Lung (tissue), 17 donors: ENCODE measurements at places on chromosomes 3 and 15. TPM values are rescaled to one million over a fixed set of nuclear protein-coding genes. Genes with fewer than 3 reads are reported as not detected.

DNA sequence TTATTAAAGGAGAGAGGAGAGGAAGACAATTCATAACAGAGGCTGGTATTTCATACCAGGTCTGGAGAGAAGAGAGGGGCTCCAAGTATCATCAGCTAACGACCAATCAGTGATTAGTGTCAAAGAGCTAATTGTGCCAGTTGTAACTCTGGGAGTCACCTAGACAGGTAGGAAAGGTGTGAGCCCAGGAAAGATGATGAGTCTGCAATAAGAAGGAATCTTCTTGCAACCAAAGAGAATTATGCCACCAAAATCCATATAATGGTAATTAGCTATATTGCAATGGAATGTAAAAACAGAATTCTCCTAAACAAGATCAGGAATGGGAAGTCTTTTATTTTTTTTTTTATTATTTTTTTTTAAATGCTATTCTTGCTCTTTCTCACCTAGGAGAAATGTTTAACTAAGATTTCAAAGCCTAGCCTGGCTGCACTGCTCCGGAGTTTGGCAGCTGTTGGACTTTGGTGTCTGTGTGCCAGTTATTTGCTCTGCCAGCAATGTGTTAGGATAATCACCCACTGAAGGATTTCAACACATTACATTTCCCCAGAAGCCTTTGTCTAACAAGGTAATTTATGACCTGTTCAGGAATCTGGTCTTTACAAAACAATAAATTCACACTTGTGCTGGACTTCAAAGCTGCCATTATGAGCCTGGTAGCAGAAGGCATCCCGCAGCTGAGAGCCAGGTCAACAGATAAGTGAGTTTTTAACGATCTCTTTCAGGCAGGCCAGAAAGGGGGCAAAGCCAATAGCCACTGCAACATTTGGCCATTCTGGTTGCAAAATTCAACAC, 89.4 kb downstream of the FOXB1 start:
- no peak for DNase-seq
- H3K27ac ChIP-seq = no peak overlapping the region
- H3K36me3 ChIP-seq = no peaks in the 10 kb centered on the region
- H3K27me3 ChIP-seq = no peaks in the 10 kb centered on the region
- H3K4me1 ChIP-seq = no peaks in the 10 kb centered on the region
- no peak overlapping the region for H3K4me3 ChIP-seq

DNA sequence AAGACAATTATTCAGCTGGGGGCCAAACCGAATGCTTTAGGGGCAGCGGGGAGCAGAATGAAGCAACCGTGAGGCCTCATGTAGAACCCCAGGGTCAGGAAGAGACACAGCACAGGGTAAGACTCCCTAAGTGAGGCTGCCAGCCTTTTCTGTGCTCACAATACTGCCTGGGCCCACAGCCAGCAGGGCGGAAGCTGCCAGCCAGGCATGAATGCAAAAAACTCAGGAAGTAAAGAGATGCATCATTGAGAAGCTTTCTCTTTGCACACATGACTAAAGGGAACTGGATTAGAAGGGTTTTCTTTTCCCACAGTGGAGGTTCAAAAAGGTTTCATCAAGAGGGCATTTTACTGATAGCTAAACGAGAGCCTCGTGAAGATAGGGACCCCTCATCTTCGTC, 33.3 kb downstream of the CA12 start:
- H3K4me3 ChIP-seq = no peak overlapping the region
- H3K27ac ChIP-seq = no peak overlapping the region
- no peaks in the 10 kb centered on the region for H3K36me3 ChIP-seq
- H3K4me1 ChIP-seq = peaks cover 4% of the 10 kb centered on the region

- no peak for DNase-seq
- H3K27me3 ChIP-seq = no peaks in the 10 kb centered on the region
- no peaks in the 10 kb centered on the region for H3K4me1 ChIP-seq
- H3K36me3 ChIP-seq = no peaks in the 10 kb centered on the region
- no peak overlapping the region for H3K27ac ChIP-seq
- H3K4me3 ChIP-seq = no peak overlapping the region
These were observed 70.0 kb downstream of the CFAP20DC start for GRCh38 chr3:58979840-58980239.

DNA sequence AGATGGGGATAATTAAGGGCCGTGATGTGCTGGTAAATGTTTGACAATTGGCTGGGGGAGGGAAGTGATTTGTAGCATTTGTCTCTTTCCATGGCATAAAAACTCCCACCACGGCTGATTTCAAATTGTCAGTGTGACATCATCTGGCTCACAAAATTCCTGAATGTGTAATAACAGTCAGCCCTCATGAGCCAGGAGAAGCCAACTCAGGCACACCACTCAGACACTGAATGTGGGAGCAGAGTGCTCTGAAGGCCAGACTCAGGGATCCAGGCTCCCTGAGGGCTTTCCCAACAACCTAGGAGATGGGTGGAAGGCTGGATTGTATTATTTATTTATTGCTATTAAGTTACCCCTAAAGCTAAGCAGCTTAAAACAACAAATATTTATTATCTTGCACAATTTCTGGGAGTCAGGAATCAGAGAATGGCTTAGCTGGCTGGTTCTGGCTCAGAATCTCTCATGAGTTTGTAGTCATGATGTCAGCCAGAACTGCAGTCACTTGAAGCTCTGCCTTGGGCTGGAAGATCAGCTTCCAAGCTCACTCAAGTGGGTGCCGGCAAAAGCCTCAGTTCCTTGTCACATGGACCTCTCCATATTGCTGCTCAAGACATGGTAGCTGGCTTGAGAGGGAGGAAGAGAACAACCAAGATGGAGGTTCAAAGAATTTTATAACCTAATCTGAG, 6.5 kb upstream of the CPEB1 start:
- H3K36me3 ChIP-seq = no peaks in the 10 kb centered on the region
- H3K27me3 ChIP-seq = peaks cover 20% of the 10 kb centered on the region
- no peak for DNase-seq
- H3K4me1 ChIP-seq = no peaks in the 10 kb centered on the region
- no peak overlapping the region for H3K4me3 ChIP-seq
- H3K27ac ChIP-seq = no peak overlapping the region

DNA sequence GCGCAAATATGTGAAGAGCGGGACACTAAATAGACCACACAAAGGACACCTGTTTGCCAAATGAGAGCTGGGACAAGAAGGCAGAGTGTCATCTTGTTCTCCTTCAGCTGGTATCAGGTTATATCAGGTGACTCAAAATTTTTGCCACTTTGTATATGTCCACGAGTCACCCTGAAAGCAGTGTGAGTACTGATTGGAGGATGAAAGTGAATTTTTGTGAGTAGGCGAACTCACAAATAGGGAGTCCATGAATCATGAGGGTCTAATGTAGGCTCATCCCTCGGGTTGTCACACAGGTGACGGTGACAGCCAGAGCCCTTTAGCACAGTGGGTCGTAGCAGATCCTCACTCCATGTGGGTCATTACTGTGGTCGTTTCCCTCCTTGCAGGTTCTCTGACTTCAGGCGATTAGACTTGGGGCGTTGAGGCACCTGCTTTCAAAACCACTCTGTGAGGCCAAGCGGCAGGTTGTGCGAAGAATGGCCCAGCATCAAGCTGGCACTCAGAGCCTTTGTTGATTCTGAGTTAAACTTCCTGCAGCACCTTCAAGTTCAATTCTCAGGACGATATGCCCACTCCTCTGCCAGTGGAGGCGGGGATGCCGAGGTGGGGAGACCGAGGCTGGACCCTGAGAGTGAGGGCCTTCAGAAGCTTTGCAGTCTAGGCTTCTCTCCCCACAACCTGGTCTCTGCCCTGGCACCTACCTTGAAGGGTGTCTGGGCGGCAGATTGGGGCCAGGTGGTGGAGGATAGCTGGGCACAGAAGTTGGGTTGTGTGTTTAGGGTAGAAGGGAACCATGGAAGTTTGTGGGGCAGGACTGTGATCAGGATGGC, 173.8 kb downstream of the SMAD6 start:
- H3K4me1 ChIP-seq = peaks cover 7% of the 10 kb centered on the region
- no peak overlapping the region for H3K4me3 ChIP-seq
- no peaks in the 10 kb centered on the region for H3K27me3 ChIP-seq
- no peak for DNase-seq
- H3K36me3 ChIP-seq = no peaks in the 10 kb centered on the region
- no peak overlapping the region for H3K27ac ChIP-seq

DNA sequence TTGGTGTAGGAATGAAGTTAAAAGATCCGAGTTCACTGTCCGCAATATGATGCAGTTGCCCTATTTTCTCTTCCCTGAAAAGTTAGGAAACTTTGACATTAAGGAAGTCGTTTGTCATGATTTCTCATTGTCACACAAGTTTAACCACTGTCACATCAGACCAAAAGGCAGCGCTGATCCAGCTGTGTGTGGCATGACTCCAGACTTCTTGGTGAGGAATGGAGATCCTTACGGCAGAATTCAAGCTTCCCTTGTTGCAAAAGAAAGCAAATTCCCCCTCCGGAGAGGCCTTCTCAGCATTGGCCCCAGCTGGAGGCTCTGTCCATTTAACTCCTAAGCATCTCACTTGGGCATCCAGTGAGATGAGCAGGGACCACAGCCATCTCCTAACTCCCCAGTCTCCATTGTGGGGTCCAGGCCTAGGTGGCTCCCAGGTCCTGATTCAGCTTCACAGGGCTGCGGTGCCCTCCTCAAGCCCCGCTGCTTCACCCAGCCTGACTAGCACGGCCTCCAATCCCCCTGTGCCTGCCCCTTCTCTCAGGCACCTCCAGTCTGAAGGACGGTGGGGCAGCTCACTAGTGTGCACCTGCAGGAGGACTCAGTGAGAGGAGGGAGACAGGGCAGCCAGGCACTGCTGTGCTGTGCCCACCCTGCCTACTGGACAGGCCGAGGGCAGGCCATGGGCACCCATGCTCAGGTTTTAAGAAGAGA, 159.5 kb downstream of the CHSY1 start:
- peak; percentile 82 for DNase-seq
- peaks cover 32% of the 10 kb centered on the region for H3K4me1 ChIP-seq
- no peak overlapping the region for H3K4me3 ChIP-seq

GRCh38 chr3:197286678-197287077, 11.7 kb downstream of the DLG1 start:
- H3K36me3 ChIP-seq = peaks cover 35% of the 10 kb centered on the region
- H3K27me3 ChIP-seq = no peaks in the 10 kb centered on the region
- peaks cover 7% of the 10 kb centered on the region for H3K4me1 ChIP-seq
- H3K27ac ChIP-seq = no peak overlapping the region
- DNase-seq = no peak

DNA sequence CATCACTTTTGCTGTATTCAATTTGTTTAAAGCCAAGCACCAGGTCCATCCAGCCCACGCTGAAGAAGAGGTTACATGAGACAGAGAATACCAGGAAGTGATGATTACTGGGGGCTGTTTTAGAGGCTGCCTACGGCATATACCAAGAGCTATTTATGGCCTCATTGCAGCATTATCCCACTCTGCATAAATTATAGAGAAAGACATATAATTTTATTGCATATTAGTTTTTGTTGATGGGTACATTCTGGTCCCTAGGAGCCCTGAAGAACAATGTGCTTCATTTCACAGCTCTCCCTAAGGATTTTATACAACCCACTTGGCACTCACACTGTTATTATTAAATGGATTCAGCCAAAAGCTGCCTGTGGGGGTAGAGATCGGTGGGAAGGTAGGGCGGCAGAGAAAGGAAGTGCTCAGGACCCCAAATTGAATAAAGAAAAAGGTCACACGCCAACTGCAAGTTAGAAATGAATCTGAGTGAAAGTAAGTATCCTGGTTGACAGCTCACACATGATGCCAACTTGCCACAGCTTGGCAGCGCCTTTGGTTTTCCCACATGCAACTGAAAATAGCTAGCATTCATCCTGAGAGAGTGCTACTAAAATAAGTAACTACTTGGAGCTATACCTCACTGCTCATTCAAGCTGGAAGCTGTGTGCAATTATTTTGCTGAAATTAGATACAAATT, 73.7 kb downstream of the CCNL1 start:
- DNase-seq = no peak
- peak overlapping the region; percentile 99 for H3K27ac ChIP-seq
- no peaks in the 10 kb centered on the region for H3K36me3 ChIP-seq
- peaks cover 10% of the 10 kb centered on the region for H3K4me1 ChIP-seq

GRCh38 chr3:126551839-126552687, 6.7 kb downstream of the C3orf22 start:
- H3K27me3 ChIP-seq = no peaks in the 10 kb centered on the region
- H3K4me1 ChIP-seq = no peaks in the 10 kb centered on the region
- no peak overlapping the region for H3K27ac ChIP-seq

GRCh38 chr3:191100516-191100915, 98.5 kb upstream of the OSTN start:
- H3K27ac ChIP-seq = no peak overlapping the region
- DNase-seq = no peak
- H3K4me3 ChIP-seq = no peak overlapping the region
- H3K36me3 ChIP-seq = no peaks in the 10 kb centered on the region
- no peaks in the 10 kb centered on the region for H3K27me3 ChIP-seq

GRCh38 chr3:70849911-70850699, 537.7 kb upstream of the MDFIC2 start:
- no peaks in the 10 kb centered on the region for H3K36me3 ChIP-seq
- DNase-seq = peak; percentile 73
- peaks cover 27% of the 10 kb centered on the region for H3K4me1 ChIP-seq
- no peaks in the 10 kb centered on the region for H3K27me3 ChIP-seq
- no peak overlapping the region for H3K27ac ChIP-seq

- H3K4me1 ChIP-seq = peaks cover 3% of the 10 kb centered on the region
- peaks cover 8% of the 10 kb centered on the region for H3K27me3 ChIP-seq
- no peak overlapping the region for H3K4me3 ChIP-seq
- H3K36me3 ChIP-seq = no peaks in the 10 kb centered on the region
These were observed 43.2 kb downstream of the CD200R1L start for GRCh38 chr3:112803467-112803866.

GRCh38 chr3:152921351-152921750, 86.4 kb downstream of the P2RY1 start:
- no peak overlapping the region for H3K4me3 ChIP-seq
- no peak overlapping the region for H3K27ac ChIP-seq
- DNase-seq = no peak
- H3K4me1 ChIP-seq = no peaks in the 10 kb centered on the region
- H3K36me3 ChIP-seq = no peaks in the 10 kb centered on the region

Gene CTSH
- 1,456 TPM for total RNA-seq

Gene LRRIQ4
- total RNA-seq = not detected

Gene TNNC1
- total RNA-seq = 31.3 TPM

Gene AMT
- 12.4 TPM for total RNA-seq

Gene MUC13
- not detected for total RNA-seq

Gene VEPH1
- total RNA-seq = 237 TPM

Gene SH2D7
- not detected for total RNA-seq

Gene CTXND1
- 2.4 TPM for total RNA-seq

Gene ZNF501
- 6.8 TPM for total RNA-seq

Gene TPRG1
- 13.8 TPM for total RNA-seq

Gene DLEC1
- 28.8 TPM for total RNA-seq

Gene GFM1
- total RNA-seq = 66.1 TPM
